ENCODE measurements at places on chromosomes 13 and 19. TPM values are rescaled to one million over a fixed set of nuclear protein-coding genes. Genes with fewer than 3 reads are reported as not detected.

RUVBL2 gene
- polyA plus RNA-seq: 172 TPM

KL gene
- 0.09 TPM for polyA plus RNA-seq

CPAMD8 gene
- 1.9 TPM for polyA plus RNA-seq

ZNF415 gene
- 25.9 TPM for polyA plus RNA-seq

MAG gene
- not detected for polyA plus RNA-seq

SULT2B1 gene
- polyA plus RNA-seq: not detected

CYP4F2 gene
- 0.36 TPM for polyA plus RNA-seq

Measured in neural cell (in vitro differentiated cells).